Upper lobe of left lung (tissue), 6 donors: ENCODE measurements at places on chromosomes 6 and 20. TPM values are rescaled to one million over a fixed set of nuclear protein-coding genes. Genes with fewer than 3 reads are reported as not detected.
A peak's percentile ranks its signal among the peaks of the same experiment; 100 is the strongest.

DNA sequence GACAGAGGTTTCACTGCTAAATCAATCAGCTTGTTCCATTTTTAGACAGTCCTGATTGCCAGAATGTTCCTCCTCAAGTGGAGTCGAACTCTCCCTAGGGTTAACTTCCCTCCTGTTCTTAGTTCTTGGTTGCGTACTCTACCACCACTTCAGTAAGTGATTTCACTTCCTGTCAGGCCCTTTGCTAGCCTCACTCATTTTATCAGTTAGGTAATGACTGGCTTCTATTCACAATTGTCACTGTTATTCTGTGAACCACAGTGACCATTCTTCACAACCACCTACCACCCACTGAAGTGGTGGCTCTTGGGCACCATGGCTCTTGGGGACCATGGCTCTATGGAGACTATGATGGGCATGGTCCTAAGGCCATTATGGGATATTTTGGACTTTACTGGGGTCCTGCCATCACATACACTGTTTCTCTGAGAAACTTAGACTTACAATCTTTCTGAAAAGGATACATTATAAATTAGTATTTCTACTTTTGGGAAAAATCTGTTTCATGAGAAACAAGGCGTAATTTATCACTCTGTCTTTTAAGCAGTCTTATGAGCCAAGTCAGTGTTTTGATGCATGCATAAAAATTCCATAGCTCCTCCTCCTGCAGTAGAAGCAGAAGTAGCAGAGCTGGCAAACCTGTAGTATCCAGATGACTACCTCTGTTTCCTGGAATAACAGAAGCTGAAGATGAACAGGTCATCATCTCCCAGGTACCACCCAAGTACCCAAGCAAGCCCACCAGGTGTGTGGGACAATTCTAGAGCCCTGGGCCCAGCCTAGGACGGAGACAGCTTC is 66.3 kb downstream of the ATXN1 start:
- H3K27me3 ChIP-seq: no peaks in the 10 kb centered on the region
- H3K4me1 ChIP-seq: peaks cover 30% of the 10 kb centered on the region
- no peak overlapping the region for H3K4me3 ChIP-seq

TRIM40 gene
- not detected for total RNA-seq

PPP1R14C gene
- 16.9 TPM for total RNA-seq

DNA sequence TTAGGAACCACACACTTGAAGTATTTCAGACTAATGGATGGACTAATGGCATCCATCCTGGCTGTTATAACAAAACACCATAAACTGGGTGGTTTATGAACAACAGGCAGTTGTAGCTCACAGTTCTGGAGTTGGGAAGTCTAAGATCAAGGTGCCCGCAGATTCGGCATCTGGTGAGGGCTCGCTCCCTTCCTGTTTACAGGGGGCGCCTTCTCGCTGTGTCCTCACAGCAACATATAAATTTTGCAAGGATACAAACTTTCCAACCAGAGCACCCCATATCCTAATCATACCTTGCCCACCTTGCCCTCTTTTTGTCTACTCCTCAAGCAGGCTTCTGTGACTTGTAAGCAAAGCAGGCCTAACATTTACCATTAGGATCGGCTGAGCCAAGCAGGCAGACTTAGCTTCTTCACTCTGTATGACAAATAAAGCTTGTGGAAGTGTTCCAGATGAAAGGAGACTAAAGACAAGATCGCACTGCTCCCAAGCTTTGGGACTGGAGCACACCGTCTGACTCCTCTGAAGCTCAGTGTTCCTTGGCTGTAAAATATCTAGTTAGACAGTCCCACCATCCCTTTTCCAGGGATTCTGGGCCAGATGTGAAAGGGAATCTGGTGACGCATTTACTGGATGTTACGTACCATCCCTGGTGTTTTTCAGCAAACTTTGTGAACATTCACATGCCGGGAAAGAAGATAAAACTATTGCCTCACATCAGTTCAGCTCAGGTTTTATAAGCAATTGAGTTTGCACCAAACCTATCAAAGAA is 34.9 kb downstream of the GFOD1 start:
- no peaks in the 10 kb centered on the region for H3K36me3 ChIP-seq
- no peak for DNase-seq
- H3K27ac ChIP-seq: no peak overlapping the region
- no peaks in the 10 kb centered on the region for H3K27me3 ChIP-seq
- H3K4me1 ChIP-seq: peaks cover 62% of the 10 kb centered on the region

- H3K27ac ChIP-seq: no peak overlapping the region
- DNase-seq: no peak
- H3K4me1 ChIP-seq: peaks cover 28% of the 10 kb centered on the region
- no peaks in the 10 kb centered on the region for H3K27me3 ChIP-seq
- no peak overlapping the region for H3K4me3 ChIP-seq
- no peaks in the 10 kb centered on the region for H3K36me3 ChIP-seq
Measured at GRCh38 chr20:5735845-5736510, 14.2 kb upstream of the SHLD1 start.

DNA sequence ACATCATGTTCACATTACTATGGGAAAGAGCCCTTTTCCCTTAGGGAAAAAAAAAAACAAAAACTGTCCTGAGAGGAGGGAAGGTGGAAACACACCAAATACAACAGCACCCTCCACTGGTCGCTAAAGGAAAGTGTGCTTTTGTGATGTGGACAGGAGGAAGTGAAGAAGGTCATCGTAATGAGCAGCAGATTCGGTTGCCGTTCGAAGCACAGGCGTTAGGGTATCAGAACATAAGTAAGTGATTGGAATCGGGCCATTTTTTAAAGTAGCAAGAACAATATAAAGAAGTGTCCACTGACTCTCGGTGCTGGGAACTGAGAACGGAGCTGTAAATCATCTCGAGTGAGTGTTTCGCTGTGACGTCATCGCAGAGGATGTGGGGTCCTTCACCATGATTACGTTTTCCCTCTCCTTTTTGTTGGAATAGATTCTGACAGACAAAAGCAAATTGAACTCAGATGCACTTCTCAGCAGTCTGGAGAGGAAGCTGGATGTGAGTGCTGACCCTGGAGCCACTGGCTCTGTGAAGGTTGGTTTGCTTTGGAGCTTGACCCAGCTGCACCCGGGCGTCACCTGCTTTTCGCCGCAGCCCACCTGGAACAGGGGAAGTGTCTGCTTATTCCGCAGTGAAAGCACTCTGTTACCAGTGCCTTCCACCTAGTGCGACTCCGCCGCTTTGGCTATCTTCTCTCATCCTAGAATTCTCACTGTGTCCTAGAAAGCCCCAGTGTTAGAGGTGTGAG is 203.6 kb upstream of the GMDS start:
- no peaks in the 10 kb centered on the region for H3K27me3 ChIP-seq
- no peaks in the 10 kb centered on the region for H3K4me1 ChIP-seq
- peak; percentile 44 for DNase-seq
- H3K27ac ChIP-seq: no peak overlapping the region
- peak overlapping the region; percentile 31 for H3K4me3 ChIP-seq
